ENCODE measurements at places on chromosomes 6 and 20.

GRCh38 chr6:113978084-113978675 is 7.2 kb upstream of the HDAC2 start:
- no peak for DNase-seq

GRCh38 chr20:57124800-57125517 is 141.5 kb downstream of the BMP7 start:
- no peak for DNase-seq

GRCh38 chr20:63322146-63322932 is 29.4 kb downstream of the COL20A1 start:
- DNase-seq = no peak

DNA sequence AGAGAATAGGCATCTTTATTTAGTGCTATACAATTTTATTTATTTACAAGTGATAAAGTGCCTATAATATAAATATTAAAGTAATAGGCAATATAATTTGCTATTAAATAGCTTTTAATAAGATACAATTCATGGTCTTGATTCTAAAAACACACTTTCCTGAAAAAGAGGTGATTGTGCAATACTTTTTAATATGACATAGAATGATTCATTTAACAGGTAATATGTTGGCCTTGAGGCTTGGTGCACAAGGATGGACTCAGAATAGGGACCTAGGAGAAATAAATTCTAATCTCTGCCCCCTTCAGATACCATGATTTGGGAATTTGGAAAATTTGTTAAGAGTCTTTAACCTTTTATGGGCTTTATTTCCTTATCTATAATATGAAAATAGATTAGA is 149.9 kb upstream of the FUT9 start:
- DNase-seq = no peak

DNA sequence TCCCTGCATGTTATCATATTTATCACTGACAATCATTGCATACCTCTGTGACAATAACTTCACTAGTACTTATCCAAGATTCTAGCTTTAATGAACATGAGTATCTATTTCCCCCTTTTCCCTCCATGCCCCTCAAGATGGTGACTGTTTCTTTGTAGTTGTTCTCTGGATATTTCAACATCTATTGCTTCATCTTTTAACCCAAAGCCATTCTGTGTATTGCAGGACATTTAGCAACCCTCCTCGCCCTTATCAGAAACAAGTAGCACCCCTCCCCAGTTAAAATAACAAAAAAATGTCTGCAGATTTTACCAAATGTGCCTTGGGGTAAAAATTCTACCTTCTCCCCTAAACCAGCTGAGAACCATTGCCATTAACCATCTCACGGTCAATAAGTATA is 979.8 kb upstream of the MANEA start:
- no peak for DNase-seq

Data from GM03348 (cell line).